ENCODE measurements at places on chromosomes 4 and X.
A peak's percentile ranks its signal among the peaks of the same experiment; 100 is the strongest.

- DNase-seq: no peak
These were observed 127.9 kb downstream of the NEK1 start for GRCh38 chr4:169484485-169484884.

DNA sequence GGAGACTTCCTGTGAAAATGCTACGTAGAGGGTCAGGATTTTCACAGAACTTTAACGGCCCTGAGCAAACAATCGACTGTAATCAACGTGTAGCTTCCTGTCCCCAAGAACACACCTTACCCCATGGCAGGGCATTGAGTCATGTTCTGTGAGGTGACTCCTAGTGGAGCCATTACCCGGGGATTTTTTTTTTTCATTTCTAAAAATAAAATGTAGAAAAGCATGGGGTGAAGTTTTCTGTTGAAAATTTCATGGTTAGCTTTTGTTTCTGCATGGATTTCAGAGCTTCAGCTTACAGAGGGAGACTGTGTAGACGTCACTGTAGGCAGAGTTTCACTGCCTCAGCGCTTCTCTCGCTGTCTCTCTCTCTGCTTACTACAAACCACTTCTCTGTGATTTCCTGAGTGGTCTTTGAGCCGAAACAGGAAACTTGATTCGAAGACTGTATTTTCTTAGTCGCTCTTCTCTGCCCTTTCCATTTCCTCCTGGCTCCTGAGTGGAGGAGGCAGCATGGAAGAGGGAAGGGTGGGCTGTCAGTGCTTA, 111.7 kb downstream of the NFKB1 start:
- DNase-seq: no peak

- peak; percentile 46 for DNase-seq
These were observed 1.7 kb upstream of the METTL14 start for GRCh38 chr4:118683513-118683912.

DNA sequence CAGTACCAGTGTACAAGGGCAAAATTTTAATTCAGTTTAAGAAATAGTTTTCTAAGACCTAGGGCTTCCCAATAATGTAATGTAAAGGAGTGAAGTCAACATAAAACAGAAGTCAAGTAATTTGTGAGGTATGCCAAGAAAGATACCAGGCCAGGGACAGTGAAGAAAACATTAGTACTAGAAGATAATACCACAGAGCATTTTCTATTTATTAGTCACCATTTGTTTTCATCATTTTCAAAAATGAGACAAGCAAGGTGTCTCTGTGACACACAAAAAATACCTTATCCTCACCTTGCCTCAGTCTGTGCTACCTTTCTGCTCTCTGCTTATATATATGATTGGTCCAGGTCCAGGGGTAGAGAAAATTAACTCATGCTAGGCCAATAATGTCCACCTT, 46.8 kb downstream of the VEGFC start:
- no peak for DNase-seq

GRCh38 chr4:40619600-40619999, 10.1 kb downstream of the RBM47 start:
- DNase-seq: no peak

DNA sequence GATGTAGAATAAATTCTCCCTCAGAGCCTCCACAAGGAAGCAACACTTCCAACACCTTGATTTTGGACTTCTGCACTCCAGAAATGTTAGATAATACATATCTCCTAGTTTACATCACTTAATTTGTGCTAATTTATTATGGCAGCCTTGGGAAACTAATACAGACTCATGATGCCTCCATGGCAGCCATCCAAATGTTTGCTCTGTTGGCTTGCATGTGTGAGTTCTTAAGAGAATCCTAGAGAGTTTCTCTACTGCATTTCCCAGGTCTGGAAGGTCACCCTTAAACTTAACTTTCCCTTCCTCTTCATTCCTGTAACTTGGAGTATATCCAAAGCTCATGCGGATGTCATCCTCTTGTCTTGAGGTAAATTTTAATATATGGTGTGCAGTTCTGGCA, 956.1 kb downstream of the ADGRL3 start:
- no peak for DNase-seq

DNA sequence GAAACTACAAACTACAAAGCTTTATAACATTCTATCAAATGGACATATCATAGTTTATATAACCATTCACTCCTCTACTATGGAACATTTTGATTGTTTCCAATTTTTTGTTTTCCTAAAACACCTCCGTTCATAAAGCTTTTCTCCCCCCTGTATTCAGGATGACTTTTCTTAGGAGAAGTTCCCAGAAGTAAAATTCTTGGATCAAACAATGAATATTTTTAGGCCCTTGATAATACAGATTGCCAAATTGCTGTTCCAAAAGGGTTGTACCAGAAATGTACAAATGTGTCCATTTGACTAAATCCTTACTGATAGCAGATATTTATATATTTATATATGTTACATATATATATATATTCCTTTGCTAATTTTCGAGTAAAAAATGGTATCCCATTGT, 77.8 kb downstream of the GPC3 start:
- DNase-seq: no peak

DNA sequence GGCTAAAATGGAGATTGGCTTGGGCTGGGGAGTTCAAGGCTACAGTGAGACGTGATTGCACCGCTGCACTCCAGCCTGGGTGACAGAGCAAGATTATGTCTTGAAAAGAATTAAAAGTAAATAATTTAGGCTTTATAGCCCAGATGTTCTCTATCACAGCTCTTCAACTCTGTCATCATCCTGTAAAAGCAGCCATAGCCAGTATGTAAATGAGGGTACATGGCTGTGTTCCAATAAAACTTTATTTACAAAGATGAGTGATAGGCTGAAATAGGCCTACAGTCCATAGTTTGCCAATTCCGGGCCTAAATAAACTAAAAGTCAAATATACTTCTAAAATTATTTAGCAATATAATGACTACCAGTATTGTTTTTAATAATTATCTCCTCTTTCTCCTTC, 9.2 kb downstream of the RRH start:
- no peak for DNase-seq

- DNase-seq: no peak
These were observed 151.6 kb downstream of the LRBA start for GRCh38 chr4:150863456-150863855.

- DNase-seq: no peak
These were observed 25.3 kb upstream of the CYBB start for GRCh38 chrX:37754516-37754915.

DNA sequence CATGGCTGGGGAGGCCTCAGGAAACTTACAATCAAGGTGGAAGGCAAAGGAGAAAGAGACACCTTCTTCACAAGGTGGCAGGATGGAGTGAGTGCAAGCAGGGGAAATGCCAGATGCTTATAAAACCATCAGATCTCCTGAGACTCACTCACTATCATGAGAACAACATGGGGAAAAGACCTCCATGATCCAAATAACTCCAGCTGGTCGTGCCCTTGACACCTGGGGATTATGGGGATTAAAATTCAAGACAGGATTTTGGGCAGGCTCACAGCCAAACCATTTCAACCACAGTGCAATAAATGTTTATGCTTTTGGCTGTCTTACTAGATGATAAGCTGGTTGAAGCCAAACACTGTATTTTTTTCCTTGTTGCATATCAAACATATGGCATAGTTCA, 1112.4 kb downstream of the STIM2 start:
- no peak for DNase-seq

GRCh38 chr4:79982601-79983322, 90.3 kb downstream of the ANTXR2 start:
- no peak for DNase-seq

- no peak for DNase-seq
These were observed 11.6 kb upstream of the YIPF6 start for GRCh38 chrX:68487254-68487653.

DNA sequence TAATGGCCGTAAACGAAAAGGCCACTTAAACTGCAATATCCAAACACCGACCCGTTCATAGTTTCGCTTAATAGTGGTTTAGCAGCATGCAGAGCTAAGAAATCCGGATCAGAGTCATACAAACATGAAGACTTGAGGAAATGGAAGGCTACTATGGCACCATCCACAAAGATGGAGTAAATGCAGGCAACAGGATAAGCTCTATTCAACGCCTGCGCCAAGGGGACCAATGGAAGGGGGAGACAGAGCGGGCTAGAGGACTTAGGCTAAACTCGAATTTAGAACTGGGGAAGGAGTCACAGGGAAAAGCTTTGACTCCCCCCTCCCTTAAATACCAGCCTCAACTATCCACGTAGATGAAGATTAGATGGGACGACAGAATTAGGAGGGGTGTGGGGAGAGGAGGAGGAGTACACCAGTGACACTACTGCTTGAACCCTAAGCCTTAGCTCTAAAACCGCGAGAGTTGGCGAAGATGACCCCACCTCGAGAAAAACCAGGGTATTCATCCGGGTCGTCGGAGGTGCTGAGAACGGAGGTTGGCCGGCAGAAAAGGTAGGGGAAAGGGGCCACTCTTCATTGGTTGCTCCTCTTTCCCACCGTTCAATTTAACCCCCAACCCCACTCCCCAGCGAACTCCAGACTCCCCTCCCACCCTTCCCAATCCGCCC, 3.5 kb downstream of the HUWE1 start:
- DNase-seq: peak; percentile 52

GRCh38 chr4:1666391-1666790, 17.7 kb downstream of the FAM53A start:
- no peak for DNase-seq

Data from H9 (cell line).